Spinal cord (tissue), 10 donors: ENCODE measurements at places on chromosomes 4 and X.
A peak's percentile ranks its signal among the peaks of the same experiment; 100 is the strongest.

- DNase-seq, result no peak
Observed at GRCh38 chrX:40148385-40149285, 50.9 kb upstream of the BCOR start.

- DNase-seq, result no peak
Observed at GRCh38 chr4:153207567-153207966, 3.3 kb downstream of the TRIM2 start.

DNA sequence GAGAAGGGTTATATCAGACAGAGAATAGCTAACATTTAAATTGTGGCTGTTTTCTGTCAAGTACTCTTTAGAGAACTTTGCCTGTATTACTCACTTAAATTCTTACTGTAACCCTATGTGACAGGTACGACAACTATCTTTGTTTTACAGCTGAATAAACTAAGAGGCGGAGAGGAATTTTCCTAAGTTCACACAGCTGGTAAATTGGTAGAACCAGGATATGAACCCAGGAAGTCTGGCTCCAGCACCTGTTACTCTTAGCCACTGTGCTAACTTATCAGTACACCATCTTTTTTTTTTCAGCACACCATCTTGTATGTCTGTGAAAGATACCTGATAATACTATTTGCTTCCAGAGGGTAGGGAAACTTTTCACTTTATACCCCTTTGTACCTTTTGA lies 2.0 kb upstream of the SYP start:
- DNase-seq, result no peak

DNA sequence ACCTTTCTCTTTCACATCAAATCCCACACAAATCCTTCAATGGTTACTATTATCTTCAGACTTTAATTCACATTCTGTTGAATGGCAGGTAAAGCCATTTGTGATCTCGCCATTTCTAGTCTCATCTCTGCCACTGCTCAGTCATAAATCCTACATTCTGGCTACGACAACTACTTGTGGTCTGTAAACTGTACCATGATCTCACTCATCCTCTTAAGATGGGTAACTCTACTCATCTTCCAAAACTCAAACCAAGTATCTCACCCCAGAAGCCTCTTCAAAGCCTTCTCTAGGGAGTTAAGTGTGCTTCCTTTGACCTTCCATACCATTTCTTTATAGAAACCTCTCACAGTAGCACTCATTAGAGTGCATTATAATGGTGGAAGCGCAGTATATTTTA lies 101.8 kb downstream of the NEK1 start:
- no peak for DNase-seq

DNA sequence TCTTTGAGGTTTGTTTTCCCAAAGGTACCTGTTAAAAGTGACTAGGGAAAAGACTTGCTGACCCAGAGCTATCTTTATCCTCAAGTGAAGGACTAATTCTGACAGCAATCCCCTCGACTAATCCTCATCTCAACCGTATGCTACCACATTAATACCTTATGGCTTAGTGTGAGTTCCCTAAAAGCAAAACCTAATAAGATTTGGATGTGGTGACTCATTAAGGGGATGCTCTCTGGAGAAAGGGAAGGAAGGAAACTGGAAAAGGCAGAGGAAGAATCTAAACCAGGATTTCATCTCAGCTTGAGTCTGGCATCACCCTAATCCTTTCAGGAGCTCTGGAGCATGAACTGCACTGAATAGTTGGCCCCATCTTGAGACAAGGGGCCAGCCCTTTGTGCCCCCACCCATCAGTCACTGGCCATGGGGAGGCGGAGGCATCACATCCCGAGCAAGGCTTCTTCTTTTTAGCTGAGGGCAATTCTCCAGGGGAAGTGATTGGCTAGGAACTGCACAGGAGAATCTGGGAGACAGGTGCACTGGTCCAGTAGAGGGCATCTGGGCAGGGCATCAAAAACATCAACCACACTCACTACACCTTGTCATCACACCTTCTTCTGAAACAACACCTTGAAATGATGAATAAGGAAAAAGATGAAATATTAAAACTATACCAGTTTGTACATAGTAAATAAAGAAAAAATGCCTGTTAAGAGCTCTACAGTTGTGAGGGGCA lies 6.9 kb upstream of the BBS7 start:
- DNase-seq, result no peak

DNA sequence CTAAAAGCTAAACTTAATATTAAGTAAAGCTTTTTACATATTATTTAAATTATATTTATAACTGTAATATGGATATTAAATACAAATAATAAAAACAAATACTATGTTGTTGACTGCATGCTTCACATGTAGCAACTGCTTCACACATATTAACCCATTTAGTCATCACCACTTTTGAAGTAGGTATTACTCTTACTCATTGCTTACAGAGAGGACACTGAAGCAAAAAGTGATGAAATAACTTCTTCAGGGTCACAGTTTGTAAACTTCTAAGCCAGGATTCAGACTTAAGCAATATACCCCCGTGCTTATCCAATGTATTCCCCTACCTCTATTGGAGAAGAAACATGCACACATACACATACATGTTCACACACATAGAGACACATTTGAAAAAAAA lies 166.6 kb downstream of the DKK2 start:
- no peak for DNase-seq

GRCh38 chr4:80989921-80990544 lies 40.5 kb upstream of the BMP3 start:
- DNase-seq, result peak; percentile 50
